ENCODE measurements at places on chromosomes 2 and 18.

GRCh38 chr2:215360596-215360995 is 48.7 kb downstream of the ATIC start:
- no peak for DNase-seq

DNA sequence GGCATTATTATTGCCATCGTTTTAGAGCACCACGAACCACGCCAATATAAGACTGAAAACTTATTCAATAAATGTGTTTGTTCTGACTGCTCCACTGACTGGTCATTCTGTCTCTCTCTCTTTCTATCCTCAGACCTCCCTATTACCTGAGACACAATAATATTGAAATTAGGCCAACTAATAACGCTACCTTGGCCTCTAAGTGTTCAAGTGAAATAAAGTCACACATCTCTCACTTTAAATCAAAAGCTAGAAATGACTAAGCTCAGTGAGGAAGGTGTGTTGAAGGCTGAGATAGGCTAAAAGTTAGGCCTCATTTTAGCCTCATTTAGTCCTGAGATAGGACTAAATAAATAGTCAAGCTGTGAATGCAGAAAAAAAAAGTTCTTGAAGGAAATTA is 38.8 kb downstream of the G6PC2 start:
- DNase-seq, result no peak

DNA sequence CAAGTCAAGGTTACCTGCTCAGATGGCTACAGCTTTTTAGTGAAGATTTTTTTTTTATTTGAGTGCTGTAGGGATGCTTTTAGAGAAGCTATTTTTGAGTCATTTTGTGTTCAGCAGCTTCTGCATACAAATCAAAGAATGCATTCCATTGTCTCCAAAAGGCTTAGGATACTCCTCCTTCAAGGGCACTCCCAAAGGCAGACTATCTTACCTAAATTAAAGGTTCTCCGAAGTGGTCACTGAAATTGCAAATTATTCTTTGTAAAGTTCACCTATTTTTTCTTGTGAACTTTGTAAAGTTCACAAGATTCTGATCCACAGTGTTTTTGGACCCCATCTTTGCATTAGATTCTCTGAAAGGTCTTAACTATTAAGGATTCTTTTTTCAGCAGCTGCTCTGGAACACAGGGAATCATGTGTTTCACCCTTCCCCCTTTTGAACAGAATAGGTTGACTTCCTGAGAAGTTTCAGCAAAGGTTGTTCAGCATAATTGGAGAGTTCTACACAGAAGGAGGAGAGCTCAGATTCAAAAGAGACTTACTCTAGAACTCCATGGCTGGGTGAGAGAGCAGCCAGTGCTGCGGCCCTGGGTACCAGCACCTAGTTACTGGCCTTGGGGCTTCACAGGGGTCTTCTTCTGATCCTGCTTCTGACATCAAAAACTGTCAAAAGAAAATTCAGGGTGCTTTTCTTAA is 14.5 kb downstream of the CLIP4 start:
- DNase-seq, result no peak

DNA sequence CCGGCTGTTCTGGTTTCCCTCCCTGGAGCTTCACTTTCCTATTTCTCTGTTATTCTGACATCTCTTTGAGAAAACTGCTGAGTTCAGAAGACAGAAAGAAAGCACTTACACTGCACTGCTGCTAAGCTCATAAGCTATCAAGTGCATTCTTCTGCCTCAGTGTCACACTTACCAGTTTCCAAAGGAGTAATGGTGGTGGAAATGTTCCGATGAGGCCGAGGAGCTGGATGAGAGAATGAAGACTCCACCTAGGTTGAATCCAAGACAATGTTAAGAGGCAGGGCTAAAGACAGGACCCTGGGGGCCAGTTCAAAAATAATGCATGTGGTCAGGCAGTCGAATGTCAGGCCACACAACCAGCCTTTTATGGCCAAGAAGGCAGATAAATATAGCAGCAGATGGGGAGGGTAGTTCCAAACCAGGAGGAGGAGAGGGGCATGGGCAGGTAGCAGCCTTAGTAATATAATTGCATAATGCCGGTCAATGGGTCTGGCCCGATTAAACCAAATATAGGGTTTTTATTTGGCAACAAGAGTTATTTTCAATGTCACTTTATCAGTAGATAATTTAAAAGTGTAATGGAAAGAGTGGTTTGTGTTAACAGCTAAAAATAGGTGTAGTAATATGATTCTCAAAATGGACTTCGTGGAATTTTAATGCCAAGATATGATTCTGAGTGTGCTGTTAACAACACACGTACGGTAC is at the start of gene MYOM1:
Gene MYOM1 (minus strand): TSS at position 338 of the 705 bp plus-strand sequence. CDS start 4,745 bp downstream, outside the sequence.
- DNase-seq, result no peak

DNA sequence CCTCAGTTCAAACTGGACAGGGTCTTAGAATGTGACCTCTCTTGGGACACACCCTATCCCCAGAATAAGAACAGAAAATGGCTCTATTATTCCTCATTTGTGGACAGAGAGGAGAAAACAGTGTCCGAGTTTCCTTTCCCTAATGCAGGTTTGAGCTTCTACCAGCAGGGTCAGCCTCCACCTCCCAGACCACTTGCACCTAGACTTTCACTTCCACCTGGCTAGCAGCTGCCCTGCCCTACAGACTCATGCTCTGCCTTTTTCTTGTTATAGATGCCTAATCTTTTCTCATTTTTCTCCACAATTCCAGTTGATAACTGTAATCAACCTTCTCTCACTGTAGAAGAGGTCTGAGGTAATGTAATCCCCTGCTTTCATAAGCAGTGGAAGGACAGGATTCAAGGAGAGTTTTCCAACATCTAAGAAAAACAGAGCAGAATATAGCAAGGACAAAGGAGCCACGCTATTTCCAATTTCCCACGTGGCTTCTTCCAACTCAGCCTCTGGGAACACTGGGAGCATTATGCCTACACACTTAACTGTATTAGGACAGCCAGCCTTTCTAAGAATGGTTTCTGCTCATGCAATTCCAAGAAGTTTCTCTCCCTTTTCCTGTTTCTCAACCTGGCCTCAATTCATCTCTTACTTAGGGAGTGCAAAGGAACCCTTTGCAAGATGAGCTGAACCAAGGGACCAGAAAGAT is 239.8 kb downstream of the BCL11A start:
- no peak for DNase-seq

GRCh38 chr2:9803023-9803805 is 40.1 kb upstream of the TAF1B start:
- DNase-seq, result no peak

GRCh38 chr2:39266139-39266805 is 22.5 kb upstream of the CDKL4 start:
- peak; percentile 68 for DNase-seq

DNA sequence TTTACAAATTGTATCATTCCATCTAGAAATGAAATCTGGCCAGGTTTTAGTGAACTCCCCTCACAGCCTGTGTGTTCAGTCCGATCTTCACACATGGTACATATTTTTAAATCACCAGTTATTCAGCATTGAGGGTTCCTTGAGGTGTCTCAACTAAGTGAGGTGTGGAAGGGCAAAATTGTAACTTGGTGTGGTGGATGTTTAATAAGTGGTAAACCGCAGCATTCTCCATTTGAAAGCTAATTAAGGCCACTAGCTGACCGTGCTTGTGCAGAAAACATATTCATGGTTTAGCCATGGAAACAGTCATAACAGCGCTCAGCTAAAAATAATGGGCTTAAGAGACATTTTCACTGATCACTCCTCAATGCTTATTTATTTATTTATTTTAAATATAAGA is 786.2 kb upstream of the FANCL start:
- DNase-seq, result no peak

DNA sequence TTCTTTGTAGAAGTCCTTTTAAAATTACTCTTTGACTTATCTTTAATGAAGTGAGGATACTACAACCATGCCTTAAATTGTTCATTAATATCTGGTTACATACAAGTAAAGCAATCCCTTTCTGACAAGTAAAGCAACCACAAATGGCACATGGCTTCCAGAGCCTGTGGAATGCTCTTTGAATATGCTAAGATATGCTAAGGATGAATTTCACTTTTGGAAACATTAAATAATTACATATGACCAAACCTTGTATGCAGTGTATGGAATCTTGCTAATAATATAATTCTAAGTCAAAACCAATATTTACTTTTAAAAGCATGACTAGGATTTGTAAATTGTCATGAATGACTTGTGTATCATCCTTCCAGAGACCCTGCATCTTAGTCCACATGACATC is 1711.2 kb upstream of the CELF4 start:
- no peak for DNase-seq

GRCh38 chr2:212451786-212452231 is 86.8 kb downstream of the ERBB4 start:
- no peak for DNase-seq
